ENCODE measurements at places on chromosomes 7 and 10. TPM values are rescaled to one million over a fixed set of nuclear protein-coding genes. Genes with fewer than 3 reads are reported as not detected.

GRCh38 chr10:14074062-14074884, 256.5 kb downstream of the FRMD4A start:
- H3K27me3 ChIP-seq: no peaks in the 10 kb centered on the region
- DNase-seq: peak; percentile 84
- H3K27ac ChIP-seq: no peak overlapping the region
- peaks cover 17% of the 10 kb centered on the region for H3K4me1 ChIP-seq
- H3K36me3 ChIP-seq: no peaks in the 10 kb centered on the region

DNA sequence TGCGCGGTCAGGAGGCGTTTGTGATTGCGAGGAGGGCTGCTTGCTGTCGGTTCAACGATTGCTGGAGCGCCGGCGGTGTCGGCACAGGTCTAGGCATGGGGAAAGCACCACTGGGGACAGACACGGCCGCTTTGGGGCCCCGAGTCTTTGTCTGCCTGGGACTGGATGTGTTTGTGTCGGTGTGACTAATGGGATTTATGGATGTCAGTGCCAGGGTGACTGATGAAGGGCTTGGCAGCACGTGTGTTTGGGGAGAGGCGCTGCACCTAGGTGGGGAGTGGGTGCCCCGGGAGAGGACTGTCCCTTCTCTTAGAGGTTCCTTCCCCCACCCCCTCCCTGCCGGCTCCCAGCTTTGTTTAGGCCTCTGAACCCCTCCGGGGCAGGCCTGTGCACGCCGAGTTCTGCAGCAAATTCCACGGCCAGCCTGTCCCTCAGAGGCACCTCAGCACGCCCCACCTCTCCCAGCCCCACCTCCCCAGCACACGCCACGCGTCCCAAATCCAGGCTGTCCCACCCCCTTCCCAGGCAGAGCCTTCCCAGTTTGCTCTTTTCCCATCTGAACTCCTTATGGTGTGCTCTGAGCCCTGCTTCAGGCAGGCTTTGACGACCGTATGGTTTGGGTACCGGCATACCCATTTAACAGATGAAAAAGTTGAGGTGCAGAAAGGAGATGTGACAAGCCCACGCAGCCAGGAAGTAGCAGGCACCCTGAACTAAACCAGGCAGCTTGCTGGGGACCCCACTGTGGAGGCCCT, 6.4 kb upstream of the TNRC18 start:
- H3K36me3 ChIP-seq: no peaks in the 10 kb centered on the region
- H3K4me3 ChIP-seq: peak overlapping the region; percentile 84
- H3K27me3 ChIP-seq: no peaks in the 10 kb centered on the region

GRCh38 chr7:135186841-135187253, 16.3 kb upstream of the CYREN start:
- no peak overlapping the region for H3K27ac ChIP-seq
- peaks cover 5% of the 10 kb centered on the region for H3K4me1 ChIP-seq
- no peaks in the 10 kb centered on the region for H3K36me3 ChIP-seq
- no peak for DNase-seq

- H3K36me3 ChIP-seq: no peaks in the 10 kb centered on the region
- H3K27ac ChIP-seq: peak overlapping the region; percentile 13
- no peaks in the 10 kb centered on the region for H3K27me3 ChIP-seq
- DNase-seq: no peak
These were observed 277.7 kb upstream of the KLF6 start for GRCh38 chr10:4062751-4063150.

SLC16A9 gene
- 0.73 TPM for total RNA-seq

- no peaks in the 10 kb centered on the region for H3K36me3 ChIP-seq
- H3K4me3 ChIP-seq: no peak overlapping the region
- no peak overlapping the region for H3K27ac ChIP-seq
- H3K27me3 ChIP-seq: no peaks in the 10 kb centered on the region
These were observed 64.4 kb downstream of the ZWINT start for GRCh38 chr10:56296618-56297017.
